ENCODE measurements at places on chromosomes 2 and 18.

GRCh38 chr2:44771522-44771921 lies 170.0 kb upstream of the SIX3 start:
- DNase-seq, result no peak

DNA sequence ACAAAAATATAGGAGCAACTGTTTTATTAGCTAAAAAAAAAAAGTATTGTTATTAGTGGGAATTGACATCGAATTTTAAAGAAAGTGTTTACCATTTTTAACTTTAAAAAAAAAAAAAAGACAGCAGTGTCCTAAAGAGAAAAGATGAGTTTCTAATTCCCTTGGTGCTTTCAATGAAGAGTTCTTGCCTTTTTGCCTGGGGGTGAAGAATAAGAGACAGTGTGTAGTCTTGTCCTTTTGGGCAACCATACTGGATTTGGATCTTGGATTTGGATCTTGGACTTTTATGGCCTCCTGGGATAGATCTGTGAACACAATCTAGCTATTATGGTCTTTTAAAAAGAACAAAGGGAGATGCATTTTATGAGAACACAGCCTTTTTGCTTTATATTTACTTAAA lies 60.2 kb upstream of the GLS start:
- DNase-seq, result no peak

- DNase-seq, result no peak
Measured at GRCh38 chr2:103252781-103253180, 490.9 kb downstream of the TMEM182 start.

DNA sequence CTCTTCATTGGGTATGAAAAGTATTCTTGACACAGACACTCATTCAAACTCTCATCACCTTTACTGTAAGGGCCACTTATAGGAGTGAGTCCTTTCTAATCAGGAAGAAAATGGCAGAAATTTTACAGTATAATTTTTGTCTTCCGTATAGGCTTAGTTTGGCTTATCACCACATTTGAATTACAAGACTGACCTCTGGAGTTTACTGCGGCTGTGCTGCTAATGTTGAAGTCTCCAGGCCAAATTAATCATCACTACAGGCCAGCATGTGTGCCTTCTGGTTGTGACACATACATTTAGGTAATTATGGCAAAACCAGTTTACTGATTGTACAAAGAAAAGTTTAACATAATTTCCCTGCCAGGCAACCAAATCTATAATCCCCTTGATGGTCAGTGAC lies 753.6 kb upstream of the GCFC2 start:
- DNase-seq, result no peak

GRCh38 chr18:32803568-32803967 lies 30.7 kb upstream of the KLHL14 start:
- DNase-seq, result no peak

DNA sequence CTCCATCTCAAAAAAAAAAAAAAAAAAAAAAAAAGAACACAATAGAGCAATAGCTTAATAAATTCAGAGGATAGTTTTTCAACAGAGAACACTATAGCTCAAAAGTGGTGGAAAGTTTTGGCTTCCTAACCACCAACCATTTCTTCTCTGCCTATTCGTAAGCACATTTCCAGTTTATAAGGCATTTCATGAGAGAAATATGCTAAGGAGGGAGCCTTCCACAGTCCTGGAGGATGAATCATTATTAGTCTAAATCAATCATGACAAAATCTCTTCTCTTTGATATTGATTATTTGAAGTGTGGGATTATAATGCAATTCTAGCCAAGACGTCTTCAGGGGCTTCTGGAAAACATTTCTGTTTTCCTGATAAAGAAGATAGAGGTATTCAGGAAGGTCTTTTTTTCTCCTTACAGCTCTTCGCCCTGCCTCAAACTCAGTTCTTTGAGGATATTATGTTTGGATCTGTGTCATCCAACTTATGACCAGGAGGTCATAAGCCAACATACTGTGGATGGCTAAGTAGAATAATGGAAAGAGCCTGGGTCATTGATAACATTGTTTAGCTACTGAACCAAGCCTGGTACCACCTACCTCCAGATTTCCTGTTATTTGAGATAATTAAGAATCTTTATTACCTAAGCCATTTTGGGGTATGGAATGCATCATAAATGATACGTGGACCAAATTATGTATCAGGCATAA lies 207.3 kb downstream of the TRIB2 start:
- no peak for DNase-seq

GRCh38 chr2:173407646-173408045 lies 53.0 kb downstream of the CDCA7 start:
- no peak for DNase-seq

DNA sequence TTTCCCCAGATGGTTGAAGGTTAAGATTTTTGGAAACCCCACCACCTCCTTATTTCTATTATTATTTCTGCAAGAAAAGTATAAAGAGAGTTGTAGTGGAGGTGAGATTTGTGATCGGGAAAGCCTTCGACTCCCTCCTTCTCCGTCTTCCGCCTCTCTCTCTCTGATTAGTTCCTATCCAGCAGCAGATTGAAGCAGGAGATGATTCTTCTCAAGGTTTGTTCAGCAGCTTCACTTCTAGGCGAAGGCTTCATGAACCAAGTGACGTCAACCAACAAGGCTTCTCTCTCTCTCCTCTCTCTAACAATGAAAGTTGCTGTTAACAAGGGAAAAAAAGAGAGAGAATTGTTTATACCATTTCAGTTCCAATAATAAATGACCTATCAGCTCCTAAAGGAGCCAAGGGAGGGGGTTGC lies at the start of gene BAZ2B:
TSS of gene BAZ2B (minus strand) at position 263 of the 416 bp plus-strand sequence. CDS start 137,829 bp downstream, outside the sequence.
- DNase-seq, result no peak

- no peak for DNase-seq
Measured at GRCh38 chr18:49009661-49010060, 58.9 kb upstream of the SMAD7 start.

DNA sequence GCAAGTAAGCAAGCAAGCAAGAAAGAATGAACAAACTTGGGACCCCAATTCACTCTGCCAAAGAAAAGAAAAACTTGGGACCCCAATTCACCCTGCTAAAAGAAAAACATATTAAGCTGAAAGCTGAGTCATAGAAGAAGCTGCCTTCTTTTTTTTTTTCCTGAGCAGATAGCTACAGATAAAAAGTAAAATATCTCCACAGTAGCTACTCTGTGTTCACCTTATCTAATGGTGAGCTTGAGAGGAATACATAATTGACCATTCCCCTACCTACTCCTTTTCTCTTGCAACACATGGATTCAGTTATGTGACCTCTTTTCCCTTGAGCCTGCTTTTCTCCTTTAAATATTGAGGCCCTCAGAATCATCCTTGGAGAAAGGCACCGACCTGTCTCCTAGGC lies 63.0 kb downstream of the MCFD2 start:
- no peak for DNase-seq

DNA sequence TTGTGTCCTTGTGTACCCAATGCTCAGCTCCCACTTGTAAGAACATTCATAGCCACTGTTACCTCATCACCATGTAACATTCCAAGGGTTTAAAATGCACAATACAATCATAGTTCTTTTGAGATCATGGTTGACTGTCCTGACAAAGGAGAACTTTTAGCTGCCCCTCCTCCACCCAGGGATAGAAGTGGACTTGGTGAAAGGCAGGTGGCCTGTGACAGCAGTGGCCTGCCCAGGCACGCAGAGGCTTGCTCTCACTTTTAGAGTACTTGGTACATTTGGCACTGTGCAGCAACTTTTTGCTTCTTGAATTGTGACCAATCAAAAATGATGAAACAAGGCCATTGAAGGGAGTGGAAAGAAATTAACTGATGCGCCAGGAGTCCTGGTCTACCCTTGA lies 108.7 kb downstream of the ANKRD44 start:
- no peak for DNase-seq

GRCh38 chr2:113979191-113980128 lies 89.6 kb downstream of the ACTR3 start:
- DNase-seq, result peak; percentile 80

All from left lung (tissue), 14 donors.